ENCODE measurements at places on chromosomes 7 and 10.

DNA sequence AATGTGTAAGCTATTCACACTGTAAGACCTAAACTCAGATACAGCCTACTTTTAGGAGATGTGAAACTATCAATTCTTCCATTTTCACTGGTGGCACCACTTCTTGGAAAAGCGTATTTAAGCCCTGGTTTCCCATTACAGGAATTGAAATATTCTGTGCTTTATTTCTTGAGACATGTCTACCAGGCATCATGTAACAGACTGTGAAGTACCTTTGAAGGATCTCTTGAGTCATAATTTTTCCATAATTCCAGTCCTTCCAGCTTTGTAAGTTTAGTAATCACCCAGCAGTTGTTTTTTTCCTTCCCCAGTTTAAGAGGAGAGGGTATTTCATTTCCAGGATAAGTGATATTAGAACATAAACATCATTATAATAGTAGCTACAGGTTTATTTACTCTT lies 186.0 kb upstream of the PRPS1L1 start:
- DNase-seq: no peak

- DNase-seq: no peak
Measured at GRCh38 chr10:104033401-104033930, 52.2 kb downstream of the COL17A1 start.

- DNase-seq: no peak
Measured at GRCh38 chr10:115931309-115931708, 341.7 kb downstream of the GFRA1 start.

- DNase-seq: no peak
Measured at GRCh38 chr7:133572843-133573242, 320.0 kb downstream of the EXOC4 start.

DNA sequence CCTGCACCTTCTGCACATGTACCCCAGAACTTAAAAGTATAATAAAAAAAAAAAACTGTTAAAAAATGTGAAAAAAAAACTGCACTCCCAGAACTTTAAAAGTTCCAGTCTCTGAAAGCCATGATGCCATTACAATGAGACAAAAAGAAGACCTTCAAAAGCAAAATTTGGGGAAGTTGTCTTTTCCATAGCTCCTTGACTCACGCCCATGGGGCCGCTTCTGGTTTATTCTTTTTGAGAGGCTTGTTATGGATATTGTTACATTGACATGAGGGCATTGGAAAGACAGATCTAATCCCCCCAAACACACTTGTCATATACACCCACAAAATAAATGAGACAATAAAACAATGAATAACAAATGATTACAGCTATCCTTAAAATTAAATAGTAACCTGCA lies 798 bp downstream of the BLNK start:
- DNase-seq: no peak

GRCh38 chr10:11782793-11783557 lies 40.2 kb upstream of the PROSER2 start:
- DNase-seq: no peak

DNA sequence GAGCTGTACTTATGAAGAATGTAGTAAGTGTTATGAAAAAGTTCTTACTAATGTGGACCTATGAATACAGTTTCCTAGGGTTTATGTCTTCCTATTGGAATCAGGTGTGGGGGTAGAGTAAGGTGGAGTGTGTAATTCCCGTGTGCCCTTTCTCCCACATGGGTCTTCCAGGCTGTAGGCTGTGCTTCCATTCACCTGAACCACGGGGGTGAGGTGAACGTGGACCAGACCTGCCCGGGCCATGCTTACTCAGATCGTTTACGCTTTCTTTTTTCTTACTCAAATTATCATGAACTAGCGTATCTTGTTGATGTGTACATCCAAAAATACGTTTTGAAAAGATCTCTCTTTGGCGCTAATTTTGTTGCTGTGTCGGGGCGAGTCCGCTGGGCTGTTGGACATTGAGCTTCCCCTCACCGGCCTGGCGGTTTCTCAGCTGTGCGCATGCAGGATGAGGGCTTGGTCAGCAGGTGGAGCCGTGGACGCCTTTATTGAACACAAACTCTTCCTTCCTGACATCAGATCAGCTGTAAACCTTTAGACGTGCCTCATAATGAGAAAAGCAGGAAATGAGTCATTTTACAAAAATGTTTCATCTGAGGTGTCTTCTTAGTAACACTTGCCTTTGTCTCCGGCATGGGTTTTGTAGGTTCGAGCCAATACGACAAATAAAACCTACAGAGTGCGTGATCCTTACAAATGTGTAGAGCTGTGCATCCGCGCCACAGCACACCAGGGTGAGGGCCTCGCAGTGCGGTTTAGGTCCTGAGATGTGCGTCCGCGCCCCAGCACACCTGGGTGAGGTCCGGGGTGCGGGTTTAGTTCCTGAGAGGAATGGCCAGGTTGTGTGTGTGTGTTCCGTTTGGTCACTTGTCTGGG lies 53.8 kb downstream of the WDR37 start:
- DNase-seq: no peak

- DNase-seq: no peak
Measured at GRCh38 chr10:117755659-117756014, 213.1 kb downstream of the EMX2 start.

DNA sequence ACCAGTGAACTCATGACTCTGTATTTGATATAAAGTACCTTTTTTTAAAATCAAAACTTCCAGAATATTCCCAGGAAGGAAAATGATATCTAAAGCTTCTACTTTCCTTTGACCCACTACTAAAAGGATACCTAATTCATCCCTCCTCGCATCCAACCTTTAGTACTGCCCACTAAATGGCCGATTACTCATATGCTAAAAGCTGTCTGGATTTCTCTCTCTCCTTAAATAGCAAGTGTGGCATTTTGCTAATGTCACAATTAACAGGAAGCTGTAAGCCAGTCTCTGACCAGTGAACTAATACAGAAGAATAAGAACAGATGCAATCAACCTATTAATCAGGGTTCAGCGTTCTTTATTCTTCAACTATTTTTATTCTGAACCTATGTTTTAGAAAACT lies 59.0 kb downstream of the DNAJB9 start:
- DNase-seq: no peak

DNA sequence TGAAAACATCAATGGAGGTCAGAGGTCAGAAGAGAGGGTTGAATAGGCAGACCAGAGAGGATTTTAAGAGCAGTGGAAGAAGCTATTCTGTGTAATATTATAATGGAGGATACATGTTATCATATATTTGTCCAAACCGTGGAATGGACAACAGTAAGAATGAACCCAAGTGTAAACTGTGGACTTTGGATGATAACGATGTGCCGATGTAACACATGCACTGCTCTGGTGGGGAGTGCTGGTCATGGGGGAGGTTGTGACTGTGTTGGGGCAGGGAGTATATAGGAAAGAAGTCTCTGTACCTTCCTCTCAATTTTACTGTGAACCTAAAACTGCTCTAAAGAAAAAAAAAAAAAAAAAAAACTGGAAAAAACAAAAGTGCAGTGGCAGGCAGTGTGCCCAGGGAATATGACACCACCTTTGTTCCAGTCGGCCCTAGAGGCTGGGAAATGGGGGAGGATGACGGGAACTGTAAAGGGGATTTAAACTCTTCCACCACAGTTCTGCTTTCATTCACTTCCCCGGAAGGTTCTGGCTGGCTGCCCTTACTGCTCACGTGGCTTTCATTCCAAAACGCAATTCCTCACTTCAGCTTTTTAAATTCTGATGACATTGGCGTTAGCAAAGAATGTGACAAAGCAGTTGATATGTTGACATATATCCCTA lies 113.7 kb upstream of the ANKRD1 start:
- DNase-seq: no peak
